ENCODE measurements at places on chromosomes 12 and 14.

GRCh38 chr12:88185988-88186387, 43.9 kb downstream of the TMTC3 start:
- DNase-seq = no peak

DNA sequence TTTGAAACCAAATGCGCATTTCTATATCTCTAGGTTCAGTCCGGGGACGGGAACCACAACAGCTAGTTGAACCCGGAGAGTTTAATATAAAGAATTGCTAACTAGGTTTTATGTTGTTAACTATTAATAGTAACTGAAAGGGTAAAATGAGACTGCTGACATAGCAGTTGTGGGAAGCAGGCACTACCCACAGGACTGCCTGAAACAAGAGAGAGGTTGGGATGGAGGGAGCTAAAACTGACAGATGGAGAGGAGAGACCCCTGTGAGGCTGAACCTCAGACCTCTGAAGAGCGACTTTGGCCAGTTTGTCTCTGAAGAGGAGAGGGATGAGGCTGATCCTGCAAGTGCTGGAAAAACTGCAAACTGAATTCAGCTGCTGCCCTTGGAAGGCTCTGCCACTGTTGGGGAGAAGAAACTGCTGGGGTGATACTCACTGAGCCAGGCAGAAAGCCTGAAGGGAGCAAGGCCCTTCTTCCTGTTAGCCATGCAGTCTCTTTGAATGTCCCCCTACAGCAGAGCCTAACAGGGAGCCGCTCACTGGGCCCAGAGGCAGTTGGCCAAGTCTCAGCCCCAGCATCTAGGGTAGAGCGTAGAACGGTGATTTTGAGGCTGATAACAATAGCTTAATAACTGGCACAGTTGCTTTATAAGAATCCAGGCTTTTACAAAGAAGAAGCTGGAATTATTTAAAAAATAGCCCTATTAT, 172.2 kb downstream of the NPAS3 start:
- no peak for DNase-seq

DNA sequence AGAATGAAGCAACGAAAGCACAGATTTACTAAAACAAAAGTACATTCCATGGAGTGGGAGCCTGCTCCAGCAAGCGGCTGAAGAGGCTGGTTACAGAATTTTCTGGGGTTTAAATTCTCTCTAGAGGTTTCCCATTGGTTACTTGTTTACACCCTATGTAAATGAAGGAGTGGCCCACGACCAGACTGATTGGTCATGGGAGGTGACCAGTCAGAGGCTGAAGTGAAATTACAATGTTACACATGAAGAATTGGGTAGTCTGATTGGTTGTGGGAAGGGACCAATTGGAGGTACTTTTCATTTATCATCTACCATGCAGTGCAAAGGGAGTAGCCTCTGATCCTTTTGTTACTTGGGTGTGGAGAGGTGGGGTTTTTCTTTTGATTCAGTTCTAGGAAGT, 36.2 kb upstream of the APPL2 start:
- no peak for DNase-seq

DNA sequence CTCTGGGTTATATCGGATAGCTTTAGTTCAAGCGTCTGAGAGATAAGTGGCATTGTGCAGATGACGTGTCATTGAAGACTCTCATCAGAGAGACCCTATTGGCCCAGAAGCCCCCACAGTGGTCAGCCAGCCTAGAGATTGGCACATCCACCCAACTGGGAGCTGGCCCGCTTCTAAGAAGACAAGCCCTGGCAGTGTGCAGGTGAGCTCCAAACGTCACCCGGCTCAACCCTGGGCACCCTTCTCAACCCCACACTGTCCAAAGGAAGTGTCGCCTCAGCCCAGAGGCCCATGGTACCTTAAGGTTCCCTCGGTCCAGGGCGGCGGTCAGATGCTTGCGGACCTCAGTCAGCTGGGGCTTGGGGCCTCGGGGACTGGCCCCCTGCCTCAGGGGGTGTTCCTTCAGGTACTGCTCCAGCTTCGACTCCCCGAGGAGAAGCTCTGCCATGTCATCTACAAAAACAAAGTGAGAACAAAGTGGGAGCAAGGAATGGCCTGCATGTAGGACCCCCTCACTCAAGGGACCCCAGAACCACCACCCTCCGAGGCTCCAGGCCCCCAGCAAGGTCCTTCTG, 30.3 kb downstream of the TTC7B start:
- no peak for DNase-seq

Data from activated CD4-positive, alpha-beta T cell treated with anti-CD3 and anti-CD28 coated beads for 36 hours (primary cell).